Epithelial cell of esophagus (primary cell): ENCODE measurements at places on chromosomes 13 and 19.

DNA sequence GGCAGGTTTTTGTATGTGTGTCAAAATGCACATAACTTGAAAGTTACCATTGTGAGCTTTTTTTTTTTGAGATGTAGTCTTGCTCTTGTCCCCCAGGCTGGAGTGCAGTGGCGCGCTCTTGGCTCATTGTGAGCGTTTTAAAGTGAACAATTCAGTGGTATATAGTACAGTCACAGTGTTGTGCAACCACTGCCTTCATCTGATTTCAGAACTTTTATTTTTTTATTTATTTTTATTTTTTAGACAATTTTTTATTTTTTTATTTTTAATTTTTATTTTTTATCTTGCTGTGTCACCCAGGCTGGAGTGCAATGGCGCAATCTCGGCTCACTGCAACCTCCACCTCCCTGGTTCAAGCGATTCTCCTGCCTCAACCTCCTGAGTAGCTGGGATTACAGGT, 15.0 kb downstream of the SLC25A42 start:
- DNase-seq, result no peak

DNA sequence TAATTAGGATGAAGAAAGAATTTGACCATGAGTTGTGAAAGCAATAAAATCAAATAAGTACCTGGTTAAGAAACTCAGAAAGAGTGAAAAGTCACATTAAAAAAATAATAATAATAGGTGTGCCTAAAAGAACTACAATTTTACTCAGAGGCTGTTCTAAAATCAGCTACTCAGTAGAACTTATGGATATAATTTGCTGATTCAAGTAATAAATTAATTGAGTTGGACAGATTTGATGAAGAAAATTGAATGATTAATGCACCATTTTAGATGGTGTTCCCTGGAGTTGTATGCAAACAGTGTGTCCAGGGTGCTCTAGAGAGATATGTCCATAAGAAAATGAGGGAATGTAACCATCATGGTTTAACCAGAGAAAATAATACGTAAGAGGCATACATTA, 2852.5 kb downstream of the PCDH9 start:
- DNase-seq, result no peak

- DNase-seq, result peak; percentile 54
Measured at GRCh38 chr13:24216176-24216575, 55.7 kb downstream of the SPATA13 start.

DNA sequence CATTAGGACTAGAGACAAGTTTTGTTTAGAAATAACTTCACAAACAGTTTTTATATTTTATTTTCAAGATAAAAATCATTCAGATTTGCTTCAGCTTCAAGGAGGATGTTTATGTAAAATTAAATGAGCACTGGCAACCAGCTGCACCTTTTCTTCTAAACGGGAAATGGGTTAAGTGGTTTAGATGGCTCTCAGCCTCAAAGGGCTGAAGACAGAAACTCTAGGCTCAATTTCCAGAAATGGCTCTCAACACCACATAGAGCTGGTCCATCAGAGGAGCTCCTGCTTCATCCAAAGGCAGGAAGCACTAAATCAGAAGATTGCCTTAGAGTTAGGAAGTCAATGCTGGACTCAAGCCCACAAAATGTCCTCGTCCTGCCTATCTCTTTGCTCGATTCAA, 74.7 kb downstream of the ZNF429 start:
- no peak for DNase-seq

DNA sequence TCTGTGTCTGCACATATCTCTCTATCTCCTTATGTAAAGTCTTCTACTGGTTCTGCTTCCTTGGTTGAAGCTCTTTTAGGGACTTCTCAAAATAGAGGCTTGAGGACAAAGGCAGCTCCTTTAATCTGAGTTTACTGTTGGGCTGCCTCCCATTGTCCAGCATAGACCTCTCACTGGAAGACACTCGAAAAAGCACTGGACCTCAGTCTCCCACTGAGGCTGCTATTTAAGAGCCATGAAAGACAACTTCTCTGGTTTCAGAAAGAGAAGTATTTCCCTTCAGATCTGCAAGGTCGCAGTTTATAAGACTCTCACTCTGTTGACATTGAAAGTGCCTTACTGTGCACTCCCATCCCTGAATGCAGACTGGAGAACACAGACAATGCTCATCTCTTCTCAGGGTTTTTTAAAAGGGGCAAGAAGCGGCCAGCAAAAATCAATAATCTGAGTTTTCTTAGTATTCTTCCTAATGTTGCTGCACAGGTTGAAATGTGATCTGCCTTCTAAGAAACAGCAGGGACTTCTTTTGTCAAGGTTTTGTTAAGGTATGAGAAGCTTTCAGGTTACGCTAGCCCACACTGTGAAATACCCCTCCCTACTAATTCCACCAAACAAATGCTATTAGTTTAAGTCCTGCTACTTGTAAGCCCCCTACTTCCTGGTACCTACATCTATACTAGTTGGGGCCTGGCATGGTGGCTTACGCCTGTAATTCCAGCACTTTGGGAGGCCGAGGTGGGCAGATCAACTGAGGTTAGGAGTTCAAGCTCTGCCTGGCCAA, 450.0 kb upstream of the SLC10A2 start:
- no peak for DNase-seq

DNA sequence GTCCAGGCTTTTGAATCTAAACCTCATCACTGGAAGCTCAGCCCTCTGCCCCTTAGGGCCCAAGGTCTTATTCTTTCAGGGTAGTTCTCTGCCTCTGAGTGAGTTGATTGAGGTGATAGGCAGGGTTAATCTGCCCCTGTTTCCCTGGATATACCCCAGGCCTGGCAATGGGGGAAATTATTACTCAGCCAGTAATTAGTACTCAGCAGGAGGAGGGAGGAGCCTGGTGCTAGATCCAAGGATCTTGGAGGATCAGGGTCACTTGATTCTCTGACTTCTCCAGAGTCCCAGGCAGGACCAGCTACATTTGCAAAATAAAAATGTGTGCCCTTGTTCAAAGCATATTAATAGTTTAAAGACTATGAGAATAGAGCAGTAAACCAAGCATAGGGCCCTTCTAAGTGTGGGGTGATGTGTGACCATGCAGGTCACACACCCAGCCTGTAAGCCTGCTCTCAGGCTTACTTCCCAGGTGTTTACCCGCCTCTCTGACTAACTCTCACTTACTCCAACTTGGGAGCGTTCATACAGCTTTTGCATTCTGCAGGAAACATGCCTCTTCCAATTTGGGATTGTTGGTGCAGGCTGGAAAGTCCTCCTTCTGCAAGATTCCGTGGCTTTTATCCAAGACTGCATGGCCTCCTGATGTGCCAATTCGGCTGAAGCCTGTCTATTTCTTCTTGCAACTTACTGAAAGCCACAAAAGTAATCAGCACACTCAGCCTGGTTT, 7.9 kb upstream of the STK24 start:
- peak; percentile 83 for DNase-seq

DNA sequence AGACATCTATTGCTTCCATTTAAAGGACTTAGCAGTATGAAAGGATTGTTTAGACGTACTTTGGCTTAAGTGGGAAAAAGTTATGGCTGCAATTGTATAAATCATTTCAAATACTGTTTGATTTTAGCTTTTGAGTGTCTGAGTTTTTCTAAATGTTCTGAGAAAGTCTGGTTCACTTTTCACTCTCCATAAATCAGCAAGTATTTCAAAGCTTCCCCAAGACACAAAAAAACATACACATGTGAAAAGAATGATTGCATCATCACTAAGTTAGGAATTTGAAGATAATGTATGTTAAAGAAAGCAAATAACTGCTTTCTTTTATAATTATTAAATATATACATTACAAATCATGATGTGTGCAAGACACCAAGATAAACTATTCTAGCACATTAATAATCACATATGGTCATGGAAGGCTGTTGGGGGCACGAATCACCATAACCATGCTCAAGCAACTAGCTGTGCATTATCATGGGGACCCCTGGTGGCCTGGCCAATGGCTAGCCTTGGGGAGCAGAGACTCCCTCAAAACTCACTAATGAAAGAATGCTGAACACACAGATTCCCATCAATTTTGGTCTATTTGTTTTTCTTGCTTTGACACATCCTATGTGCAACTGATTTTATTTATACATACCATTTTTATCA, 111.1 kb downstream of the MIPEP start:
- DNase-seq, result no peak

GRCh38 chr19:47309608-47310007, at the start of gene C5AR1:
Gene C5AR1 (plus strand): TSS chr19:47309861. CDS start chr19:47309896, 35 bp downstream.
- no peak for DNase-seq

GRCh38 chr19:5743630-5744029, 23.2 kb downstream of the CATSPERD start:
- DNase-seq, result no peak
